ENCODE measurements at places on chromosomes 12 and 14. TPM values are rescaled to one million over a fixed set of nuclear protein-coding genes. Genes with fewer than 3 reads are reported as not detected.

The GAS2L3 gene
- total RNA-seq: 14.8 TPM

The DAO gene
- total RNA-seq: not detected

The MCRS1 gene
- 60.4 TPM for total RNA-seq

The IL31 gene
- not detected for total RNA-seq

The KRT85 gene
- total RNA-seq: not detected

The ADGRD1 gene
- 7.9 TPM for total RNA-seq

The KCNMB4 gene
- 2.7 TPM for total RNA-seq

The IRF2BPL gene
- 51.0 TPM for total RNA-seq

The STYK1 gene
- total RNA-seq: 1.1 TPM

The TSPAN8 gene
- not detected for total RNA-seq

The MMAB gene
- total RNA-seq: 12.8 TPM

The SLC6A15 gene
- 2.6 TPM for total RNA-seq

The CACNA1C gene
- 11.5 TPM for total RNA-seq

The GPRC5D gene
- total RNA-seq: not detected

All from GM23248 (cell line).